ENCODE measurements at places on chromosomes 7 and 10. TPM values are rescaled to one million over a fixed set of nuclear protein-coding genes. Genes with fewer than 3 reads are reported as not detected.
A peak's percentile ranks its signal among the peaks of the same experiment; 100 is the strongest.

Gene IQUB
- 1.3 TPM for total RNA-seq

Gene NRP1
- total RNA-seq = 91.4 TPM

Gene HOXA11
- 1.8 TPM for total RNA-seq

Gene TRIM73
- 3.1 TPM for total RNA-seq

Gene RNF133
- 0.63 TPM for total RNA-seq

Gene UCMA
- not detected for total RNA-seq

Gene KBTBD2
- 19.5 TPM for total RNA-seq

Gene INA
- total RNA-seq = not detected

Gene IRF5
- total RNA-seq = 3.1 TPM

Gene CCDC201
- not detected for total RNA-seq

DNA sequence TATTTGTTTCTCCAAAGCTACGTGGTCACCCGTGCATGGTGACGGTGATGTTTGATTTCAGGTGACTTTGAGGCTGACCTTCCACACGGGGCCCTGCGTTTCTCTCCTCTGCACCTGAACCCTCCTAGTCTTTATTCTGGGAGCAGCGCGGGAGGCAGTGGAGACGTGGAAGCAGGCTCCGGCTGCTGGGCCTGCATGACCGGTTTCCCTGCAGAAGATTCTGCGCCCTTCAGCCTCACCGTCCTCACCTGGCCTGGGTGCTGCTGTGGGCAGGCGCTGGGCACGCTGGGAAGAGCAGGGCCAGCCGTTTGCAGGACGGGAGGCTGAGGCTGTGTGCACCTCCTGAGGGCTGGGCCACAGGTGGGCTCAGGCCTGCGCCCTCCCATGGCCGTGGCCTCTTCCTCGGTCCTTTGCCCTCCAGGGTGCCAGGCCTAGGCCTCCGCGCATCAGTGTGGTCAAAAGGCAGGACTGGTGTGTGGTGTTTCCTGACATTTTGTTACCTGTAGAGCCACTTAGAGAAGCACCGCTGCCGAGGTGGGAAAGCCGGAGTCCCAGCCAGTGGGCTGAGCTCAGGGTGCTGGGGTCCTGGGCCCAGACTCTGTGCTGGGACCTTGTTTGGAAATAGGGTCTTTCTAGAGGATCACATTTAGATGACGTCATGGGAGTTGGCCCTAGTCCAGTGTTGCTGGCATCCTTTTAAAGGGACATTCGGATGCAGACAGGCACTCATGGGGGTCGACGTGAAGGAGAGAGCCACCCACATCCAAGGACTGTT is 478.3 kb downstream of the DNAJB6 start:
- no peak overlapping the region for H3K27ac ChIP-seq
- H3K4me3 ChIP-seq = no peak overlapping the region
- H3K36me3 ChIP-seq = no peaks in the 10 kb centered on the region
- H3K27me3 ChIP-seq = no peaks in the 10 kb centered on the region

DNA sequence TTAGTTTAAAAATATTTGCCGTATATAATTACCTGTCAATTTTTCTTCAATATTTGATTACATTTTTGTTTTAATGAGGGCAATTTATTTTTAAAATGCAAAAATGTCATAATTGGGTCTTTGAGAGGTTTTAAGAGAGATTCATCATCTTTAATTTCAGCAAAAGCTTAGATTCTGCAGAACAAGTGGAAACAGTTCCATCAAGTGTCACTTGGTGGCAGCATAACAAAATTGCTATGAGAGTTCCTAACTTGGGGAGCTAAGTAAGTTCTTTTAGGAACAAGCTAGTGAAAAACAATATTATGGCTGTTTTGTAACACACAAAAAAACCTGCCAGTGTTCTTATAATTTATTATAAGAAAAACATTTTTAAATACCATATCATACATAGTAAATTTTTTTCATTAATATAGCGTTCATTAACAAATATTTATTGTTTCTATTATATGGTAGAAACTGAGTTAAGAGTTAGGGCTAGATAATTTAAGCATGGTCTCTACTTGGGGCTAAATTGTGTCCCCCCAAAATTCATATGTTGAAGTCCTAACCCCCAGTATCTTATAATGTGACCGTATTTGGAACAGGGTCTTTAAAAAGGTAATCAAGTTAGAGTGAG is 155.2 kb downstream of the MAGI2 start:
- peak; percentile 12 for DNase-seq
- H3K4me3 ChIP-seq = no peak overlapping the region
- no peaks in the 10 kb centered on the region for H3K36me3 ChIP-seq
- H3K27me3 ChIP-seq = no peaks in the 10 kb centered on the region
- no peaks in the 10 kb centered on the region for H3K4me1 ChIP-seq

DNA sequence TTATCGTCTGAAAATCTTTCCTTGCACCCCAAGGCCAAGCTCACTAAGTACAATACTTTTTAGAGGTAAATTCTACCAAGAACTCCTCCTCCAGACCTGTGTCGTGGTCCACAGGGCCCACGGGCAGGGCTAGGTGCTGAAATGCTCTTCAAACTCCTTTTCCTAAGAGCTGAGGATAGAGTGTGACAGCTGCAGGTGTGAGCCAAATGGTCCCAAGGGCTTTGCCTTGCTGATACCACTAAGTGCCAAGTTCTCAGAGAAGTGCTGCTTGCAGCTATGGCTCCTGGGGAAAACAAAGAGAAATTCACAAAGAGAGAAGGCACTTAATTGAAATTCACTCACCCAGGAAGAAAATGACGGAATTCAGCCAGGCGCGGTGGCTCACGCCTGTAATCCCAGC is 868.9 kb upstream of the AUTS2 start:
- H3K36me3 ChIP-seq = no peaks in the 10 kb centered on the region
- no peaks in the 10 kb centered on the region for H3K4me1 ChIP-seq
- no peak for DNase-seq
- no peak overlapping the region for H3K27ac ChIP-seq
- H3K4me3 ChIP-seq = no peak overlapping the region

DNA sequence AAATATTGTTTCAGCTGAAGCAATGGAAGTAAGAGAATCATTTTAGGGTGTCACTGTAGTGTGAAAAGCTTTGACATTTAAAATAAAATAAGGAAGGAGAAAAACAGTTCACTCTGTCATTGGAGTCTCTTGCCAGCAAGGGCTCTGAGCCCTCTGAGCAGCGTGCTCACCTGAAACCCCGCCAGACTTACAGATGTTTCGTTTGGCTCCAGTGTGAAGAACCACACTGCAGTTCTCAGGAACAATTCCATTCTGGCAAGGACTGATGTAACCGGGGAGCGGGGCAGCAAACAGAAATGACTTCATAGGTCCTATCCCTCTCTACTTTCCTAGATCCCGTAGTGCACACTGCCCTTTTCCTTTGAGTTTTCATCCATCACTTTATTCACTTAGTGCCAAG is 164.3 kb downstream of the CELF2 start:
- no peaks in the 10 kb centered on the region for H3K36me3 ChIP-seq
- peak; percentile 76 for DNase-seq
- peak overlapping the region; percentile 43 for H3K27ac ChIP-seq
- peaks cover 16% of the 10 kb centered on the region for H3K4me1 ChIP-seq
- no peaks in the 10 kb centered on the region for H3K27me3 ChIP-seq

DNA sequence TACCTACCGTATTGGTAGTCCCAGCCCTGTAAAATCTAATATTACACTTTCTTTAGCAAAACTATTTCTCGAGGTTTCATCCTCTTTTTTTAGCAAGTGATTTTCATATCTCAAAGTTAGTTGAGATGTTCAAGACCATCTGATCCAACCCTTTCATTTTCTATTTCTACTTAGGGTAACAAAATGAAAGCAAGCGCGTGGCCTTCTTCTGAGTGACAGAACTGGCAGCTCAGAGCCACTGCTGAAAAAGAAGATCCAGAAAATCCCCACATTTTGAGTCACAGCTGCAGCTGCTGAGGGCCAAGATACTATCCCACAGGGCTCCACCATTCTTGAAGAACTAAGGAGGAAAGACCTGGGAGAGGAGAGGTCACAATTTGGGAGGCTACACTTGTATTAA is 24.8 kb upstream of the ZNF800 start:
- H3K36me3 ChIP-seq = no peaks in the 10 kb centered on the region
- no peak for DNase-seq
- H3K4me1 ChIP-seq = no peaks in the 10 kb centered on the region

GRCh38 chr7:47702080-47702479 is 120.2 kb upstream of the TNS3 start:
- H3K4me3 ChIP-seq = no peak overlapping the region
- no peaks in the 10 kb centered on the region for H3K4me1 ChIP-seq
- no peak overlapping the region for H3K27ac ChIP-seq
- no peak for DNase-seq
- H3K36me3 ChIP-seq = no peaks in the 10 kb centered on the region

GRCh38 chr7:52061666-52062065 is 745.1 kb upstream of the COBL start:
- no peak overlapping the region for H3K4me3 ChIP-seq
- no peak for DNase-seq
- no peaks in the 10 kb centered on the region for H3K36me3 ChIP-seq

- H3K4me1 ChIP-seq = peaks cover 2% of the 10 kb centered on the region
- no peaks in the 10 kb centered on the region for H3K36me3 ChIP-seq
- DNase-seq = no peak
- H3K27ac ChIP-seq = no peak overlapping the region
Observed at GRCh38 chr7:40041456-40041855, 91.4 kb downstream of the CDK13 start.

DNA sequence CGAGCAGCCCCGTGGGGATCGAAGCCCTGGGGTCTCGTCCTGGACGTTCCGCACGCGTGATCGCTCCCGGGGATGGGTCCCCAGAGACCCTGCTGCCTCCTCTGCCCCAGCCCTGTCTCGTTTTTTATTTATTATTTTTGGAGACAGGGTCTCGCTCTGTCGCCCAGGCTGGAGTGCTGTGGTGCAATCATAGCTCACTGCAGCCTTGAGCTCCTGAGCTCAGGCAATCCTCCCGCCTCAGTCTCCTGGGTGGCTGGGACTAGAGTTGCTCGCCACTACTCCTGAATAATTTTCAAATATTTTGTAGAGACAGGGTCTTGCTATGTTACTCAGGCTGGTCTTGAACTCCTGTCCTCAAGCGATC is 319 bp upstream of the STX1A start:
- peak overlapping the region; percentile 70 for H3K4me3 ChIP-seq
- H3K27me3 ChIP-seq = no peaks in the 10 kb centered on the region
- H3K36me3 ChIP-seq = no peaks in the 10 kb centered on the region
- no peaks in the 10 kb centered on the region for H3K4me1 ChIP-seq

DNA sequence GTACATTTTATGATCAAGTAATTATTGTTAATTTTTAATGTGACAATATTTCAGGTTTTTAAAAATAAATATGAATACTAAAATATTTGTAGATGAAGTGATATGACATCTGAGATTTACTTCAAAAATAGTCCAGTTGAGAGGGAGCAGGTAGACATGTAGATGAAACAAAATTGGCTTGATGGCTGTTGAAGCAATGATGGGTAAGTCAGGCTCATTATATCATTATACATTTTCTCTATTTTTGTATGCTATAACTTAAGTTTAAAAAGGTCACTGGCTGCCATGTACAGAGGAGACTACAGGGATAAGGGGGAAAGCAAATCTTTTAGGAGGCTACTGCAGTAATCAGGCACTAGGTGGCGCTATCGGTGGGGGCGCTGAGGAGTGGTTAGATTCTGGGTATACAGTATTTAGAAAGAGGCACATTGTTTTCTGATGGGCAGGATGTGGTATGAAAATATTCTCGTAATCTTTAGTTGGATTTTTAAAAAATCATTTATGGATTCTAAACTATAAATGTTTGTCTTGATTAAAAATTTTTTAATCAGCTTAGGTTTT is 189.8 kb upstream of the IMMP2L start:
- no peak overlapping the region for H3K27ac ChIP-seq
- H3K36me3 ChIP-seq = no peaks in the 10 kb centered on the region
- no peak overlapping the region for H3K4me3 ChIP-seq
- H3K27me3 ChIP-seq = no peaks in the 10 kb centered on the region
- peak; percentile 59 for DNase-seq

- no peak overlapping the region for H3K4me3 ChIP-seq
- H3K36me3 ChIP-seq = no peaks in the 10 kb centered on the region
- no peaks in the 10 kb centered on the region for H3K27me3 ChIP-seq
- no peak for DNase-seq
- peaks cover 2% of the 10 kb centered on the region for H3K4me1 ChIP-seq
Observed at GRCh38 chr10:68135362-68135761, 26.1 kb downstream of the MYPN start.
